Muscle of back (tissue), 13 donors: ENCODE measurements at places on chromosomes 6 and 20. TPM values are rescaled to one million over a fixed set of nuclear protein-coding genes. Genes with fewer than 3 reads are reported as not detected.

DNA sequence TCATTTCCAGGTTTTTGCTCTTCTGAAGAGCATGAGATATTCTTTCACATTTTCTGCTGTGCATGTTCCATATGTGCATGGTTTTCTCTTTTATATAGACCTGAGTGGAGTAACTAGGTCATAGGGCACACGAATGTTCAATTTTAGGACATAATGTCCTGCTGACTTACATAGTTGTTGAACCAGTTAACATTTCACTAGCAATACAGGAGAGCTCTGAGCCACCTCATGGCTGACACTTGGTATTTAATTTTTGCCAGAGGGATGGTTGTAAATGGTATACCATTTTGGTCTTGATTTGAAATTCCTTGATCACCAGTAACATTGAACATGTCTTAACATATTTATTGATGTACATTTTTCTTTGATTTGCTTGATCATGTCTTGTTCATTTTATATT is 38.3 kb downstream of the IGF2R start:
- DNase-seq = no peak

GRCh38 chr20:35891375-35891774 is 62.9 kb downstream of the SCAND1 start:
- no peak for DNase-seq

GRCh38 chr20:34526466-34526865 is 10.2 kb downstream of the DYNLRB1 start:
- no peak for DNase-seq

DNA sequence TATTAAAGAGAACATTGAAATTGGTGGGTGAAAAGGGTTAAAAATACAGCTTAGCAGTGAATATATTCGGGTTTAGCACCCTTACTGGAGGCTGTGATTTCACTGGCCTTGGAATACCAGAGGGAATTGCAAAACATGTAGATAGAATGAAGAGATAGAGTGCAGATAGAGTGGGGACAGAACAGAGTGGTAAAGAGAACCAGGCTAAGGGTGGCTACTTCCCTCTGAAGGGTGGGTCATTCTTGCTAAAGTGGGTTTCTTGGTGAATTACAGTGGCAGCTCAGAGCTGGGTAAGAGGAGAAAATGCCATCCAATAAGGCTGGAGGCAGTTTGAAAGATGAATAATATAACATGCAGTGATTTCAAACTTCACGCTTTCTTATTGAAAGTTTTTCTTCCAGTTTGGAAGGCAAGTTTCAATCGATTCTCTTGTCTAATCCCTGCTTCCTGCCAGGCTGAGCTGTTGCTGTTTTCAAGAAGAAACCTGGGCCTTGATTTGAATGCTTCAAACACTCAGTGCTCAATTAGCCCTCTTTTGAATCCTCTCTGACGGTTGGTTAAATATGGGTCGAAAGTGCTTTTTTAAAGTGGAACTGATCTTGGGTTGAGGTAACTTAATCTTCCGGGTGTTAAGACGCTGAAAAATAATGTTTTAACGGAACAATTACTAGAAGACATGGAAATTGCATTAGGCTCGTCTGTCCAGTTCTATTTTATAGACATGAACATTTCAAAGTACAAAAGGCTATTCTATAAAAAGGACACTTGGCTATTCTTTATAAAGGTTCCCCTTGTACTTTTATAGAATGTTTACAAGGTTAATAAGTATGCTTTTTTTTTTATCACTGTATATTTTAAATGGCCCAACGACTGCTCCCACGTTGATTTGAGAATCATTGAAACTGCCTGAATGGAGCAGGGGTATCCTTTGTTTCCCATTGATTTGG is 203.3 kb downstream of the BCAS1 start:
- DNase-seq = no peak

DNA sequence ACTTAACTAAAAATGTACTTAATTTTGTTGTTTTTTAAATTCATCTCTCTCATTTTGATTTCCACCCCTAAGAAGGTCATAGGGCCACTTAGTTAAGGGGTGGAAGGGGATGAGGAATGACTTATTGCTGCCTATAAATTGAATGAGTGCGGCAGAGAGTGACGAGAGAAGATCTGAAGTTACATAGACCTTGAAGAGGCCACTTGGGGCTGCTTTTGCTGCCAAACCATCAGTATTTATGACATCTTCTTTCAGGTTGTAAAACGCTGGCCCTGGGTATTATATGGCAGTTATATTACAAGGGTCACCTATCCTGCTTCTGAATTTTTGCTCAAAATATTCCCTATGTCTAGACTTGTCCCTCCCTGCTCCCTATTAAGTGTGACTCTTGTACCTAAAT is 119.6 kb upstream of the RIMS1 start:
- no peak for DNase-seq

DNA sequence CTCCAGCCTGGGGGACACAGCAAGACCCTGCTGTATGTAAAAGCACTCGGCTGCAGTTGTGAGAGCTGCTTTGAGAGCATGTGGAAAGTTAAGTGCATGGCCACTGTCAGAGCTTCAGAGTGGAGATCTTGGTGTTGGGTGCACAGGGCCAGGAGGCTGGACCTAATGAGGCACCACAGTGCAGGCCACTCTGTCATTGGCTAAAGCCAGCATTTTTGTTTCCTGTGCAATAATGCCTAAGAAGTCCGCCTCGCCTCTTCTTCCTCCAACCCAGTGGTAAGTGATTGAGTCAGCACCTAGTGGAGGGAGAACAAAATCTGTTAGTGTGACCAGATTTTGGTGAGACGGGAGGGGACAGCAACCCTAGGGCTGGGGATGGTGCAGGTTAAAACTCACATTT is 60.6 kb downstream of the SSR1 start:
- no peak for DNase-seq

DNA sequence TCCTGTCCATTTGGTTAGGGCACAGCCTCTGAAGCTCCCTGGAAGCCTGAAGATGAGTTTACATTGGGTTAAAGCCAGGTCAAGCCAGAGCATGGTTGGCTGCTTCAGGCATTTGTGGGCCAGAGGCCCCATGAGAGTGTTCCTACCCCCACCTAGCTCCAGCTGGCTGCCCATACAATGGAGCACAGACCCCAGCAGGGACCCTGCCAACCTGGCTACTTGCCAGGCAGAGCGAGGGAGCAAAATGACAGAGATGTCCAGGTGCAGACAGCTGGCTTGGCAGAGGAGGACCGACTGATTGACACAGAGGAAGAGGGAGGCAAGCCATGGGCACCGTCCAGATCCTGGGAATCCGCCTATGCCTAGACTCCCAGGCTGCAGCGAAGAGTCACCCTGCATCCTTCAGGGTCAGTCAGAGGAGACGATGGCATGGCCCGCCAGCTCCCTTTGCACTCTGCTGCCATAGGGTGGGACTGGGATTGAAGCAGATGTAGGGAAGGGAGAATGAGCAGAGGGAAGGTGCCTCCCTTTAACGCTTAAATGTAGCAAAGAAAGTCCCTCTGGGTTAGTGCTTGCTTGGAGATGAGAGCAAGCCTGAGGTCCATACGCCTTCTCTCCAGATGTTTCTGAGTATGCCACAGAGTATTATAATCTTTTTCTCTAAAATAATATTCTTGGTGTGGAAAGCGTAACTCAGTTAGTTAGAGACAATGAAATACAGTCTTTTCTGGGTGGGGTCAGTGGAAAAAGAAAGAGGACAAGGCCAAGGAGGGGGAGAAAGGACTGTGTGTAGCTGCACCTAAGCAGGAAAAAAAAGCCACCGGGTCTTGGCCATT is 77.6 kb upstream of the FYN start:
- peak; percentile 63 for DNase-seq

GRCh38 chr20:57310821-57311514 is 18.6 kb upstream of the SPO11 start:
- DNase-seq = no peak

DNA sequence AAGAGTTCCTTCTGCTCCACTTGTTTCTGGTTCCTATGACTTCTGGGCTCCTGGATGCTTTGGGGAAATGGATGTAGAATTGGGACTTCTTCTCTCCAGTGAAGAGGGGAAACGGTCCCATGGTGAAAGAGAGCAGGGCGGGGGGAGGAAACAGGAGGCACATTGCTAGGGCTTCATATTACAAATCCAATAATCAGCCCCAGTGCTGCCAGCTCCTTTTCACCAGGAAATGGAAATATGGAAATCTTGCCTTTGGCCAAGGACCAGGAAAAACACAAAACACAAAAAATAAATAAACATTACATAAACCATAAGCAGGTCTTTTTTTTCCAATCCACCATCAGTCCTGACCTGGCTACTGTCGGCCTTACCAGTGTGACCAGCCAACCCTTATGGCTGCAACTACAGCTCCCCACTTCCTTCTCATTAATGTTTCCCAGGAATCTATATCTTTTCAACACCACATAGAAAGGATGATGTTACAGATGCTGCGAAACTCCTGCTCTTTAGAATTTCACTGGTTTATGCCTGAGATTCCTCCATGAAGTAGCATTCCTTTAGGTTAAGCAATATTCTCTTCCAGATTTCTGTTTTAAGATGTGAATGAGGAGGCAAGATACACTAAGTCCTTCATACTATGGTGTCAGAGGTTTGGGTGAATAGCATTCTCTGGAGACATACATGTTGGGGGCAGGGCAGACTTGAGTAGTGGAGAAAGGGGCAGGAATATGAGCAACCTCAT is 2.0 kb downstream of the PI3 start:
- no peak for DNase-seq

DNA sequence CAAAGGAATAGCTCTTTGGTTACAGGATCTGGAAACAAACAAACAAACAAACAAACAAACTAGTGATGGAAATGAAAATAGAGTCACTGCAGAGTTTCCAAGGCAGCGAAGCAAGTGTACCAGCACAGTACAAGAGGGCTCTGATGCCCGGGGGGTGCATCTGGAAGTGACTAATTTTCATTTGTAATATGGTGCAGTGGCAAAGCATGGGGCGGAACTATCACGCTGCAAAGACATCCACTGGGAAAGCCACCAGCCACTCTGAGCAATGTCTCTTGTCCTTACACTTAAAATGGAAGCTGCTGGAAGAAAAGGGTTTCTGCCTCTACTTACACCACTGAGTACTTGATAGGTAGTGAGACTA is 44.4 kb upstream of the NEDD9 start:
- no peak for DNase-seq

DNA sequence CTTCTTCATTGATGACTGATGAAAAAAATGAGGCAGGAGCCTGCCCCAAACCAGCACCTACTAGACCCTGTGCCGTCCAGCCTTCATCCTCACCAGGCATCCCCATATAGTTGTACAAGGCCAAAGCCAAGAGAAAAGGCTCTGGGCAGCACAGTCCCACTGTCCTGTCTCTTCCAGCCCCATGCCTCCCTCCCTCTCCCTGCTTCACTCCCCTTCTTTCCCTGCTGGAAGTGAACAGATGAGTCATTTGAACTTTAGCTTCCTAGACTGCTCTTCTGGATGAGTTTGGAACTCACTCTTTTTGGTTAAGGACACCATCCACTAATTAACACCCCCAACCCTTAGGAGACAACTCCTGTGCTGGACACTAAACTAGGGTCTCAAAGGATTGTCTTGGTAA is 235.2 kb downstream of the LRFN2 start:
- no peak for DNase-seq

GRCh38 chr20:43293068-43293786 is 103.5 kb upstream of the PTPRT start:
- no peak for DNase-seq

GRCh38 chr20:17825960-17826843 is 126.4 kb downstream of the BANF2 start:
- no peak for DNase-seq

- no peak for DNase-seq
Observed at GRCh38 chr20:4559106-4559505, 162.6 kb upstream of the PRND start.

DNA sequence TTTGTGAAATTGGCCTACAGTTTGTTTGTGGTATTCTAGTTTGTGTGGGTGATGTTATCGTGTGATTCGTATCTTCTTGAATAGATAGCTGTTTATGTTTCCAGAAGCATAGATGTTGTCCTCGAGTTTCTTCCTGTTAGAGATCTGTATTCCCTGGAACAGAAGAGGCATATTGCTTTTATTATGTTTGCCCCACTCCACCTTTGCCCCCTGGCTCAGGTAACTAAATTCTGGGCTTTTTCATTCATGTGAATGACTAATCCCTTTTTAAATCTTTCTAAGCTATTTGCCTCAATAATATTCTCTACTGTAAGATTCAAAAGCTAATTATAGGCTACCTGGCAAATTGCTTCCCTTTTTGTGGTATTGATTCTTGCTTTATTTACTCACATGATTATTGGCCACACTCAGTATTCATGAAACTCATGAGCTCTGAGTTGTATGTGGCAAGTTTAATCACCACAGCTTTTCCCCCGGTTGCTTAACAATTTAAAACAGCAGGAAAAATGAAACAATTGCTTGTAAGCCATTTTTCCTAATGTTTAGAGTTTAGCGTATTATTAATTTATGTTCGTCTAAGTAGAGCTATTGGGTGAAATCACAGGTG is 12.6 kb downstream of the RNF217 start:
- DNase-seq = no peak

GRCh38 chr6:26524722-26525370 is 13.3 kb upstream of the HMGN4 start:
- DNase-seq = no peak

- no peak for DNase-seq
Observed at GRCh38 chr6:139175389-139175948, 40.6 kb downstream of the HECA start.

DNA sequence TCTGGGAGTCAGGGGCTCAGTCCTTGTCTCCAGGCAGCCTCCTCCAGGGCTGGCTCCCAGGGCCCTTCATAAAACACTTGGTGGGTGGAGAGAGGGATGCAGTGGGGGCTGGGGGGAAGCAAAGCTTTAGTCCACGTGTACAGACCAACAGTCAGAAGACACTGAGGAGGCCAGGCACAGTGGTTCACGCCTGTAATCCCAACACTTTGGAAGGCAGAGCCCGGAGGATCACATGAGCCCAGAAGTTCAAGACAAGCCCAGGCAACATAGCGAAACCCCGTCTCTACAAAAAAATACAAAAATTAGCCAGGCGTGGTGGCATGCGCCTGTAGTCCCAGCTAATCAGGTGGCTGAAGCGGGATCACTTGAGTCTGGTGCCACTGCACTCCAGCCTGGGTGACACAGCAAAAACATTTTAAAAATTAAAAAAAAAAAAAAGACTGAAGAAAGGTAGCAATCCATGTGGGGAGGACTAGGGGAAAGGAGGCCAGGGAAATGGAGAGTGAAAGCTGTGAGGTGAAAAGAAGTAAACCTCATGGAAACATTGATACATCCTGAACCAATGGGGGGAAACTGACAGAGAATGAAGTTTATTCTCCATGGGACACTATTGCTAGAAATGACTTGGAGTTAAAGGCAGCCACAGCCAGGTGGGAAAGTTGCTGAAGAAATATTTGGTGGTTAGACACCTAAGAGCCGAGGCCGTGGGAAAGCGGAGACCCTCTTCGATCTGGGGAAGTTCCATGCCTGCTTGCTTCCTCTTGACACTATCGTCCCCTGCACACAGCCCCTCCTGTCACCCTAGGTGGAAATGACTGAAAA is 35.4 kb downstream of the PIM1 start:
- DNase-seq = no peak

DDX43 gene
- polyA plus RNA-seq = 0.35 TPM

ENPP5 gene
- 2.3 TPM for polyA plus RNA-seq

PKIB gene
- 0.87 TPM for polyA plus RNA-seq

B3GAT2 gene
- 4.5 TPM for polyA plus RNA-seq

CALHM6 gene
- 3.8 TPM for polyA plus RNA-seq

CCN5 gene
- 0.10 TPM for polyA plus RNA-seq

MUC21 gene
- polyA plus RNA-seq = not detected

TREM1 gene
- polyA plus RNA-seq = not detected
